Activated naive CD8-positive, alpha-beta T cell treated with anti-CD3 and anti-CD28 coated beads, Interleukin-2, amount 10 ng/mL, durations not matched to agents 7 days and 5 days (primary cell): ENCODE measurements at places on chromosomes 13 and 19. TPM values are rescaled to one million over a fixed set of nuclear protein-coding genes. Genes with fewer than 3 reads are reported as not detected.

The VWA8 gene
- 18.6 TPM for total RNA-seq

DNA sequence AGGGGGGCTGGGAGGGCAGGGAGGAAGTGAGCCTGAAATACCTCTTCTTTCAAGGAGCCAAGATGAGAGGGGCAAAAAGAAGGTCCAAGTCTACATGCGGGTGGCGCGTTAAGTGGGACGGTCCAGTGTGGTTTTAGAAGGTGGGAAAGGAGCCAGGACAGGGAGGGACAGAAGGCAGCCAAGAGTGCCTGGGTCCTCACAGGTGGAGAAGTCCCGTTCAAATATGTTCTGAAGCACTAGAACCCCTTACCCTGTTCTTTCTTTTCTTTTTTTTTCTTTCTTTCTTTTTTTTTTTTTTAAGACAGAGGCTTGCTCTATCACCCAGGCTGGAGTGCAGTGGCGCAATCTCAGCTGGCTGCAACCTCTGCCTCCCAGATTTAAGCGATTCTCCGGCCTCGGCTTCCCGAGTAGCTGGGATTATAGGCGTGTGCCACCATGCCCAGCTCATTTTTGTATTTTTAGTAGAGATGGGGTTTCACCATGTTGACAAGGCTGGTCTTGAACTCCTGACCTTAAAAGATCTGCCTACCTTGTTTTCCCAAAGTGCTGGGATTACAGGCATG is 7.4 kb downstream of the CAMSAP3 start:
- peaks cover 8% of the 10 kb centered on the region for H3K27me3 ChIP-seq
- DNase-seq, result no peak

DNA sequence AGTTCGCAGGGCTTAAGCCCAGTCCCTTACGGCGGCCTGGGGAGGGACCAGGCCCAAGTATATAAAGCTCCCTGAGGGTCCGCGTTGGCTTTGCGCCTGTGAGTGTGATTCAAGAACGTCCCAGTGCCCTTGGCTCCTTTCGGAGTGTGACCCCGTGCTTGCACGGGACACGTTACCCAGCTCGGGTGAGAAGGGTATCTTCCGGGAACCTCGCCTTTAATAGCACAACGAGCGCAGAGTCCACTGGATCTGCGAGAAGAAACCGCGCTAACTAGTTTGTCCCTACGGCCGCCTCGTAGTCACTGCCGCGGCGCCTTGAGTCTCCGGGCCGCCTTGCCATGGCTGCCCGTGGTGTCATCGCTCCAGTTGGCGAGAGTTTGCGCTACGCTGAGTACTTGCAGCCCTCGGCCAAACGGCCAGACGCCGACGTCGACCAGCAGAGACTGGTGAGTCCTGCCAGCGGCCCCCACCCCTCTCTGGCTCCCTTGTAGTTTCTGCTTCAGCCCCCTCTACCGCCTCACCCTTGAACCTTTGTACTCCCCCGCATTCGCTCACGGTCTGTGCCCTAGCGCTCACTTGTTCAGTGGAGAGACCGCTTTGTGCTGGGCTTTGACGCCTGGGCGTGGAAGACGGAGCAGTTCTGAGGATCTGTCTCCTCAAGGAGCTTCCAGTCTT is at the start of gene DNAJC15:
Gene DNAJC15 (plus strand): TSS at position 298 of the 675 bp plus-strand sequence. CDS start 41 bp downstream, at position 339.
- peak within 1 kb of the TSS; percentile 89 for H3K4me3 ChIP-seq
- peak within 1 kb of the TSS; percentile 91 for H3K27ac ChIP-seq
- peak; percentile 89 for DNase-seq

DNA sequence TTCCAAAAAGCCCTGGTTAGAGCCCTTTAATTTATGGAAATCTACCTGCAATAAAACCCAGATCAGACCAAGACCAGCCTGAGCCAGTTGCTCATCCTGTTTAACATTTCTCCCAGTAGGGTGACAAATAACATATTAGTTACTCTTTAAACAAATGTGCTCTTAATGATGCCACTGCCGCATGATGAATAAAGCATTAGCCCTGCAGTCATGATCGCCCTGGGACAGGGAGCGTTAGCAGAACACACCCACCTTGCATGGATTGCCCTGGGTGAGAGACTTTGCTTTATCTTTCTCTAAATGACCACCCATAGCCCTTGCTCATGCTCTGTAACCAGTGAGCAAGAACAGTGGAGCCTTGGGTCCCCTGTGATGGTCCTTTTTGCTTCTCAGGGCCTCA is 362.4 kb downstream of the ENOX1 start:
- no peaks in the 10 kb centered on the region for H3K36me3 ChIP-seq
- no peak overlapping the region for H3K27ac ChIP-seq
- no peak overlapping the region for H3K4me3 ChIP-seq
- no peak for DNase-seq

DNA sequence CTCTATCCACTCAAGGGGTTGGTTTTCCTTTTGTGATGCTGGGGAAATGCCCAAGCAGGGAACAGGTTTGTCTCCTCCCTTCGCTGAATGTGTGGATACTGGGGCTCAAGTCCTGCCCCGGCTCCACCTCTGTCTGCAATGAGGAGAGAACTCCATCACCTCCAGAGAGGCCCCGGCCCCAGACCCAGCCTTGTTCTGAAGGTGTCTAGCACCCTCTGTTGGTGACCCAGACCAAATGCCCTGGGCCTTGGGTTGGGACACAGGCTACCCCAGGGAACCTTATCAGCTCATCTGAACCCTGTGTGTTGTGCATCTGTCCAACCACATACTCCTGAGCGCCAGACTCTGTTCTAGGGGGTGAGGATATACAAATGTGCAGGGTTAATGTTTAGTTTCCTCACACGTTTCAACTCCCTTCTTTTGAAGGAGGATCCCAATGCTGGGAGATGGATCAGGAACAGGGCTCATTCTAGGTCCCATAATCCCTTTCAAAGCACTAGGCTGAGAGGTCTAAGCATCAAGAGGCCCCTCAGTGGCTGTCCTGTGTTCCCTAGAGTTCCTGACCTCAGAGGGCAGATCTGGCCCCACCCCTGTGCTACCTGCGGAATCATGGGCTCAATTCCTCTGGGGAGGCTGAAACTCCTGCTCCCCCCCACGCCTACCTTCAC is 112.5 kb upstream of the SLC7A1 start:
- H3K27ac ChIP-seq, result no peak overlapping the region
- DNase-seq, result peak; percentile 42
- no peak overlapping the region for H3K4me3 ChIP-seq
- peaks cover 18% of the 10 kb centered on the region for H3K27me3 ChIP-seq

- H3K36me3 ChIP-seq, result no peaks in the 10 kb centered on the region
- H3K4me1 ChIP-seq, result no peaks in the 10 kb centered on the region
- peaks cover 2% of the 10 kb centered on the region for H3K27me3 ChIP-seq
- H3K4me3 ChIP-seq, result no peak overlapping the region
- H3K27ac ChIP-seq, result no peak overlapping the region
Observed at GRCh38 chr13:101398191-101398590, 18.1 kb downstream of the NALCN start.

DNA sequence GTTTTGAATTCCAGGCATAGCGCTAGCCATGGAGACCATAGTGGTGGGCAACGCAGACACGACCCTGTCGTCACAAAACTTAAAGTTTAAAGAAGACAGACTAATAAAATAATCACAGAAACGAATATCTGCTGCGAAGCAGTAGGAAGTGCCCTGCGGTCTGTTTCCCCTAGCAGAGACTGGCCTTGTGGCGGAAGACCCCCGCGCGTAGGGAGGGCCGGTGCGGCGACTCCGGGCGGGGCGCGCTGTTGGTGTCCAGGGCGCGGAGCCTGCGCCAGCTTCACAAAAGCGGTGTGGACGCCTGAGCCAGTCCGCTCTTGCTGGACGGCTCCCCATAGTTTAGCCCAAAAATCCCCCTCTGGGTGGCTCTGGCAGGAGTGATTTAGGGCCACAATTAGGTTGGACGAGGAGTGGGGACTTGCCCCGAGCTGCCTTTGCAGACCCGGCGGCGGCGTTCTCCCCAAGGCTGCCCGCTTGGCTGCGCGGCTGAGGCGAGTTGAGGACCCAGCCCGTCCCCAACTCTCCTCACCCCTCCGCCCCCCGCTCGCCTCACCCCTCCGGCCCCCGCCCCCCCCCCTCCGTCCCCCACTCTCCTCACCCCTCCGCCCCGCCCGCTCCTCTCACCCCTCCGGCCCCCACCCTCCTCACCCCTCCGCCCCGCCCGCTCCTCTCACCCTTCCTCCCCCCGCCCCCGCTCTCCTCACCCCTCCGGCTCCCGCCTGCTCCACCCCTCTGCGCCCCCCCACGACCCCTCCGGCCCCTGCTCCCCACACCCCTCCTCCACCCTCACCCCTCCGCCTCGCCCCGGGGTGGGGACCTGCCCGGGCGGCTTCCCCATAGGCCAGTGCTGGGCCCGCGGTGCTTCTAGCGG is 14.2 kb upstream of the LATS2 start:
- peaks cover 11% of the 10 kb centered on the region for H3K27me3 ChIP-seq
- H3K36me3 ChIP-seq, result no peaks in the 10 kb centered on the region
- H3K27ac ChIP-seq, result peak overlapping the region; percentile 79
- peak; percentile 59 for DNase-seq

The OR1M1 gene
- total RNA-seq, result not detected

DNA sequence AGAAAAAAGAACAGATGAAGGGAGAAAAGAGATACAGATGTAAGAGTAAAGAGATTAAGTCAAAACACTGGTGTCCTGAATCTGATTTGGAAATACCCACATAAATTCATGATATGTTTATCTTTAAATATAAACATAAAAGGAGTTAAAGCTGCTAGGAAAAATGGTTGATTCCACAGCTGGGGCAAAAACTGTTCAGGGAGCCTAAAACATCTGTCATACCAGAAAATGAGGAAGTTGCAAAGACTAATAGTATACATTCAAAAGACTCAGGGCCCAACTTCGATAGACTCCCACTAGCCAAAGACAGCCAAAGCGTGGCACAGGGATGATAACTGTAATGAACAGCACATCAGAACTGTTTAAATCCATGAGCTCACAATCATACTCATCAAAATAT is 62.0 kb downstream of the ABCC4 start:
- H3K27ac ChIP-seq, result no peak overlapping the region
- DNase-seq, result no peak
- H3K4me3 ChIP-seq, result no peak overlapping the region
- no peaks in the 10 kb centered on the region for H3K27me3 ChIP-seq

The CGB7 gene
- total RNA-seq, result not detected

- H3K27ac ChIP-seq, result no peak overlapping the region
- no peak overlapping the region for H3K4me3 ChIP-seq
- no peak for DNase-seq
- H3K36me3 ChIP-seq, result peaks cover 19% of the 10 kb centered on the region
- peaks cover 7% of the 10 kb centered on the region for H3K4me1 ChIP-seq
Observed at GRCh38 chr19:5006201-5006600, 37.3 kb downstream of the KDM4B start.

- no peaks in the 10 kb centered on the region for H3K27me3 ChIP-seq
- peak overlapping the region; percentile 43 for H3K27ac ChIP-seq
- H3K4me3 ChIP-seq, result no peak overlapping the region
- DNase-seq, result no peak
- H3K4me1 ChIP-seq, result peaks cover 6% of the 10 kb centered on the region
Observed at GRCh38 chr19:21580101-21580500, 74.7 kb downstream of the ZNF429 start.

DNA sequence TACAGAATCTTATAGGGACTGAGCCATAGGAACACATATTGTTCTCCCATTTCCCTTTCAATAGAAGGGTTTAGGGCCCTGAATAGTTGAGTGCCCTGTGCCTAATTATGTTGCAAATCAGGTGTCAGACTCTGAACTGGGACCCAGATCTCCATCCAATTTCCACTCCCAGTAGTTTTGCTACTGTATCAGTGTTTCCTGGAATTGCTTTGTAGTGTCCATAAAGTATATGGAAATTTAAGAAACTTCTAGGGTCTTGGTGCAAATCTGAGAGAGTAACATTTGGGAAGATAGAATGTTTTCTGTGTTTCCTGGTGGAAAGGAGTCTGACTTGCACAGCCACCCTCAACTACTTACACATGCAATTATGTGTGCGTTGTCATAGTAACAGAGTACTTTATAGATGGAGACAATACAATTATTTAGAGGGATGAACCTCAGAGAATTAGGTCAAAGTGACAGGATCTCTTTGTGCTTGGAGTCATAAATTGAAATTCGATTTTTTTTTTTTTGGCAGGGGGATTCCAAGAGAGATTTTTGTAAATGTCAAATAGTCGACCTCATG is 646 bp upstream of the SLC10A2 start:
- H3K27ac ChIP-seq, result no peak overlapping the region
- no peaks in the 10 kb centered on the region for H3K36me3 ChIP-seq
- DNase-seq, result no peak
